CD4-positive, alpha-beta T cell treated with Interleukin-4 for 1 hour (primary cell): ENCODE measurements at places on chromosomes 13 and 19.

- DNase-seq, result no peak
Measured at GRCh38 chr13:51158880-51159518, 47.9 kb upstream of the C13orf42 start.

DNA sequence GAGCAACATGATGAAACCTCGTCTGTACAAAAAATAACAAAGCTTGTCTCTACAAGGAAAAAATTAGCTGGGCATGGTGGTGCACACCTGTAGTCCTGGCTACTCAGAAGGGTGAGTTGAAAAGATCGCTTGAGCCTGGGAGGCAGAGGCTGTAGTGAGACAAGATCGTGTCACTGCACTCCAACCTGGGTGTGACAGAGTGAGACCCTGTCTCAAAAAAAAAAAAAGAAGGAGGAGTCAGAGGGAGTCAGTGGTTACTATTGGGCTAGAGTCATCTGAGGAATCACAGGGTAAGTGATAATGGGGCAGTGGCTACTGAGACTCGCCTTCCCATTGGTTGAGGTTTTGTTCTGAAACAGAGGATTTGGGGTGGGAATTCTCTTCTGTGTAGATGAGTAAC lies 1.9 kb upstream of the GPI start:
- no peak for DNase-seq

DNA sequence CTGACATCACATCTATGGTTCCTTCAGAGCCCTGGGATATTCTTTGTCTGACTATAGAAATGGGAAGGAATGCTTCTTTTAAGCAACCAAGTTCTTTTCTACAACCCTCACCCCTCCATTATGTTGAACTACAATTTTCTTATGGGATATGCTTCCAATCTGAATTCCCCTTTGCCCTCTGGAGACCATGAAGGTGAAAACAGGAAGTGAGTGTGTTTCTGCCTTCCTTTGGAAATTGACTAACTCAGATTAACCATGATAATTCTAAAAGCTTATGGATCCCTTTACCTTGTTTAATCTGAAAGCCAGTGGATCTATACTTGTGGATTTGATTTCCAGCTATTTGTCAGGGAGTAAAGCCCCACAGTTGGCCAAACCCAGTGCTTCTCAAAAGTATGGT lies 90.8 kb upstream of the SERTM1 start:
- DNase-seq, result no peak

- DNase-seq, result no peak
Measured at GRCh38 chr13:104143760-104144416, 1077.7 kb upstream of the SLC10A2 start.

DNA sequence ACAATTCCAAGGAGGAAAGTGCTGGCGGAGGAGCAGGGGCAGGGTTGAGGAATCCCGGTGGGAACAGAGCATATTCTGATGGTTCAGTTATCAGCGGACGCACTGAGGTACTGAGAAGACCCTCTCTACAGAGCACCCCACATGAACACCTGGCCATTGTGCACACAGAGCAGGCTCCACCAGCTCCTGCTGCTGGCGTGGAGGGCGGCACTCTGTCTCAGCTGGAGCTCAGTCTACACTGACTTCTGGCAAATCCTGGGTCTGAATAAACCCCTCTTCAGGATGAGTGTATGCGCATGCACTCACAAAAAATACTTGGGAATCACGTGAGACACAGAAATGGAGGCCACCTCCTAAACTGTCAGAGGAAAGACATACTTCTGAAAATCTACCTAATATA lies 114.4 kb upstream of the IRS2 start:
- no peak for DNase-seq

DNA sequence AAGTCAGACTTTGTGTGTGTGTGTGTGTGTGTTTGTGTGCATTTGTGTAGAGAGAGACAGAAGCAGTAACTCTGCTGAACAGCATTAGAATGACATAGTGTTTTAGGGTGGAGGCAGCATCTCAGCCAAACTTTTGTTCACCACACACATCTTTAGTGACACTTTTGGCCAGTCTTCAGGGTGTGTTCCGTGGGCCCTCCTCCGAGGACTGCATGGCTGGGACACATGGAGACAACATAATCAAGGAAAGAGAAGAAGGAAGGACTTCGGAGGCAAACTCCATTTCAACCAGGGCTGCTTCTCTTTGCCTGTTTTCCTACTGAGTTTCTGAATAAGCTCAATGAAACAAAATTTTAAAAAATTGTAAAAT lies 205.1 kb downstream of the LHFPL6 start:
- no peak for DNase-seq

DNA sequence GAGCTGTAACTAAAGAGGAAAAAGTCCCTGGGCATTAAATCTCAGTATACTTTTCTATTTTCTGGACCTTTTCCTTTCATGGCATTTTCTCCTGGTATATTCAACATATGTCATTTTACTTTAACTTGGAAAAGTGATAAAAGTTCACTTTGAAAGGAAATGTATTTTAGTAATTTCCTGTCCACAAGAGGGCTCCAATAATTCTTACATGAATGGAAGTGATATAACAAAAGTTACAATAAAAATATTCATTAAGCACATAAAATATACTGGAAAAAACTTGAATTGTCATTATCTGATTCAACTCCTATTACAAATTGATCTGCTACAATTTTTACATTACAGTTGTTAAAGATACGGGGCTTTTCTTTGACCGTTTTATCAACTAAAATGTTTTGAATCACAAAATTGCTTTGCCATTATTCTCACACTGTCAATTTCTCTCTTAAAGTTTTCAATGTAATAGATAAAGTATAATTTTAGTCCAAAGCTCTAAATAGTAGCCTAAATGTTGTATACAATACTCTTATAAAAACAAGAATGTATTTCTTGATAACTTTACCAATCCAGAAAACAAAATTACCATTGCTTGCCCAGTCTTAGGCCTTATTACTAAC lies 4.9 kb downstream of the UBL3 start:
- DNase-seq, result no peak

DNA sequence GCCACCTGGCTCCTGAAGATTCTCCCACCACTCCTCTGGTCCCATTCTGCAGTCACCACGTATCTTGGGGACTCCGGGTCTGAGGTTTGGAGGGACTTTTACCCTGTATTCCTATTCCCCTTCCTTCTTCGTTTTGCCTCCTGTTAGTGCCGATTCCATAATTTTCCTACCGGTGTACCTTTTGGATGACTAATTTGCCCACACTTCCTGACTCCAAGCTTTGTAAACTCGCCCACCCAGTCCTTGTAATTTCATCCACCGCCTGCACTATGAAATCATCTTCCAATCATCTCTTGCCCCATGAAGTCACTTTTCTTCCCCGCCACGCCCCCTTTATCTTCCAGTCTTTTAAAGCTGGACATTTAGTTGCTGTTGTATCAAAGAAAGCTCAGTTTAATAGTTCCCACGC lies 572 bp downstream of the UCHL3 start:
- DNase-seq, result peak; percentile 2

DNA sequence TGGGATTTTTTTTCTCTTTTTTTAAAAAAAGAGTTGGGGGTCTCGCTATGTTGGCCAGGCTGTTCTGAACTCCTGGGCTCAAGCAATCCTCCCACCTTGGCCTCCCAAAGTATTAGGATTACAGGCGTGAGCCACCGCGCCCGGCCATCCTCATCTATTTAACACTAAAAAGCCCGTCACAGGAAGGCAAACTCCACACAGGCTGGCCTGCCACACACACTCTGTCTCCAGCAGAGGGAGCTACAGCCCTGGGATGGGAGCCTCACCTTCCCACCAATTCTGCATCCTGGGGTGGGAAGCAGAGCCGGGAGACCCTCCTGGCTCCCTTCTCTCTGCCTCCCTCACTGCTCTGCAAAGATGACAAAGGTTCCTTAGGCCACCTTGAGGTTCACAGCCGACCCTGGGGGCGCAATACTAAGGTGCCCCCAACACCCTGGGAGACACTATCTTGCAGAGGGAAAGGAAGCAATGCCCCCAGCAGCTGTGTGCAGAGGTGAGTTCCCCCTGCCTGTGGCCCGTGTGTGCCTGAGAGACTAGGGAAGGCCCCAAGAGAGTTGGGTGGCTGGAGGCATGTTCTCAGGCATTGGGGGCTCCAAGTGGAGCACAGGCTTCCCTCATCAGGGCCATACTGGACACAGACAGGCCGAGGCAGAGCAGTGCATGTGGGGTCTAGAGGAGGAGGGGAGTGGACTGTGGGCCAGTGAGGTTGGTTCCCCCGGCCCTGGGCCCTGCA lies 27.4 kb upstream of the TIMM44 start:
- peak; percentile 23 for DNase-seq

DNA sequence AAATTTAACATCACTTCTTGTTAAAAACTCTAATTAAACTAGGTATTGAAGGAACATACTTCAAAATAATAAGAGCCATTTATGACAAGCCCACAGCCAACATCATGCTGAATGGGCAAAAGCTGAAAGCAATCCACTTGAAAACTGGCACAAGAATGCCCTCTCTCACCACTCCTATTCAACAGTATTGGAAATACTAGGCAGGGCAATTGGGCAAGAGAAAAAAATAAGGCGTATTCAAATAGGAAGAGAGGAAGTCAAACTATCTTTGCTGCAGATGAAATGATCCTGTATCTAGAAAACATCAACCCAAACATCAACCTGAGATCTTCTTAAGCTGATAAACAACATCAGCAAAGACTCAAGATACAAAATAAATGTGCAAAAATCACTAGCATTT lies 15.6 kb upstream of the LILRB1 start:
- no peak for DNase-seq

DNA sequence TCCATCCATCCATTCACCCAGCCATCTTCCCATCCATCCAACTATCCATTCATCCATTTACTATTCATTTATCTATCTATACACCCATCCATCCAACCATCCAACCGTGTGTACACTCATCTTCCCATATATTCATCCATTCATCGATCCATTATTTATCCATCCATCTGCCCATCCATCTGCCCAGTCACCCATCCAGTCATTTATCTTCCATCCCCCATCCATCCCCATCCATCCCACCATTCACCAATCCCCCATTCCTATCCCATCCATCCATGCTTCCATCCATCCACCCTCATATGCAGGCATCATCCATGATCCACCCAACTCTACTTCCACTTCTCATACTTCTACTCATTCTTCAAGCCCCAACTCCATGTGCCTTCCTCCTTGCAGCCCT lies 14.0 kb upstream of the HOMER3 start:
- no peak for DNase-seq

- DNase-seq, result no peak
Measured at GRCh38 chr19:31498781-31499180, 149.5 kb upstream of the TSHZ3 start.

GRCh38 chr13:37986811-37987210 lies 117.2 kb upstream of the TRPC4 start:
- no peak for DNase-seq

GRCh38 chr19:30679153-30679702 lies 307.0 kb downstream of the ZNF536 start:
- no peak for DNase-seq

DNA sequence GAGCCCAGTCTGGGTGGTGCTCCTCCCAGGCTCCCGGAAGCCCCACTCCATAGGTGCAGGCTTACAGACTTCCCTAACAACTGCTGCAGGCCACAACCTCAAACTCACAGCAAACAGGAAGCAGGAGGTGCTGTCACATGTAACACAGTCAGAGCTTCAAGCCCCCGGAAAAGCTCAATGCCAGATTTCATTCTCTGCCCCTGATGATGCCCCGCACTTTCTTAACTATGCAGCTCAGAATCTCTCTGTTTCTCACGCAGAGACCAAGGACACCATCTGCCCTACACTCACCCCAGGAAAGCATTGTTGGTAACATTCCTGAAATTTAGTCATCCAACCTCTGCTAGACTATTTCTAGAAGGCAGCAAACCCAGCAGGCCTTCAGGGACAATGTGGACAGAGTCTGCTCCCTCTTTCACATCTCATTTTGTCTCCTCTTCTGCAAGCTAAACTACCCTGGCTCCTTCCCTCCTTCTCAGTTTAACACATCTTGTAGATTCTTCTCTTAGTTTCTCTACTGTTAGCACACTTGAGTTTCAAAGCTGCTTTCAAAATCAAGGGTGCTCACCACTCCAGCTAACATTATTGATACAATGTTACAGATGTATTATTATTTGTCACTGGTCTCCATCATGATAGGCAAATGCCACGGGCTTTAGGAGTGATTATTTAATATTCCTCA lies 162.5 kb downstream of the KCTD12 start:
- peak; percentile 38 for DNase-seq

GRCh38 chr19:47111682-47112165 lies 1.9 kb downstream of the ZC3H4 start:
- no peak for DNase-seq

GRCh38 chr19:16180611-16181010 lies 4.6 kb upstream of the FAM32A start:
- DNase-seq, result no peak

- no peak for DNase-seq
Measured at GRCh38 chr19:34852669-34853068, 74.0 kb upstream of the ZNF30 start.

- DNase-seq, result no peak
Measured at GRCh38 chr13:114259974-114260373, 21.4 kb upstream of the UPF3A start.

DNA sequence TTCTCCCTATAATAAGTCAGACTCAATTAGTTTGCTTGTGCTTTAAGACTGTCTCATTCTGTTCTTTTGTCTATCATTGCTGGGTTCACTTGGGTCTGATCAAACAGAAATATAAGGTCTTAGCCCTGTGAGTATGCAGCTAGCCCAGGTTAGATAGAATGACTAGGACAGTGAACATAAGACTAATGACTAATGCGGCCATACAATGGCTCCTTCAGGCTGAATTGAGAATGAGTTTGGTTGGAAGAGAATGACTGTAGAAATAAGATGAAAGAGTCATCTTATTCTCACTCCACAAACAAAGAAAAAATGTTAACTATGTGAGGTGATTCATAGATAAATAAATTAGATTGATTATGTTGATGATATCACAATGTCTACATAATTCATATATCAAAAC lies 50.1 kb upstream of the OBI1 start:
- no peak for DNase-seq

GRCh38 chr13:41649659-41650058 lies 192.3 kb downstream of the RGCC start:
- DNase-seq, result no peak

- no peak for DNase-seq
Measured at GRCh38 chr13:58018865-58019264, 387.3 kb downstream of the PCDH17 start.

GRCh38 chr13:76339649-76340048 lies 546.6 kb downstream of the KCTD12 start:
- DNase-seq, result no peak

GRCh38 chr19:4403005-4403761 lies 743 bp downstream of the CHAF1A start:
- peak; percentile 8 for DNase-seq

GRCh38 chr13:95193509-95194230 lies 107.6 kb downstream of the ABCC4 start:
- DNase-seq, result no peak
